Posterior cingulate gyrus (tissue), 11 donors: ENCODE measurements at places on chromosomes 1 and 21.
A peak's percentile ranks its signal among the peaks of the same experiment; 100 is the strongest.

DNA sequence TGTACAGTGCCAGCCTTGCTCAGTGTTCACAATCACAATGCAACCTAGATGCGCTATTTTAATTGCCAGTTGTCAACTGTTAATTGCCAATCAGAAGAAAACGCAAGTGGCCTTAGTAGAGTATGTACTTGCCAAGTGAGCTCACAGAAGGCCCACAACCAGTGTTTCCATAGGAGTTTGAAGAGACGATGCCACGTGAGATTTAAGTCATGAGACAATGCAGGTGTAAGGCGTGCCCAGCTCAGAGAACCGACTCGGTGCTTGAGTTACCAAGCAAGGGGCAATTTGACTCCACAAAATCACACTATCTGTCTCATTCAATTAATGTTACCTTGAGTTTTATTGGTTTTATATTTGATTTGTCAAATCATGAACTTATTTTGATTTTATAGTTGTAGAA is 65.6 kb downstream of the TEX35 start:
- DNase-seq, result no peak

GRCh38 chr1:152481869-152482664 is 28.5 kb upstream of the LCE5A start:
- DNase-seq, result no peak

DNA sequence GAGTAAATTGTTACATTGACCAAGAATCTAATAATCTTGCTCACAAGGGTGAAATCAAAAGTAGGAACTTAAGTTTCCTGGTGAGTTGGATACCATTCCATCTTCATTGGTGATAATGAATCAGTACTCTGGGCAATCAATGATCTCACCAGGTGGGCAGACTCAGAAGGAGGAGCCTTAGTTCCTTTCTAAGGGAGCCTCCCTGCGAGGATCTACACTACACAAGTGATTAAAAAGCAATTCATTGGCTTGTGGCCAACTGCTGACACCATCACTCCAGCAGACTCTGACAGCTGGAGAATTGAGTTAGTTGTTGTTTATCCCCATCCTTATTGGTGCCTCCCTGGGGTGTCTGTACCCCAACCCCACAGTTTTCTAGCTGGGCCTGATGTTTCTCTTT is 84.1 kb upstream of the VANGL1 start:
- no peak for DNase-seq

DNA sequence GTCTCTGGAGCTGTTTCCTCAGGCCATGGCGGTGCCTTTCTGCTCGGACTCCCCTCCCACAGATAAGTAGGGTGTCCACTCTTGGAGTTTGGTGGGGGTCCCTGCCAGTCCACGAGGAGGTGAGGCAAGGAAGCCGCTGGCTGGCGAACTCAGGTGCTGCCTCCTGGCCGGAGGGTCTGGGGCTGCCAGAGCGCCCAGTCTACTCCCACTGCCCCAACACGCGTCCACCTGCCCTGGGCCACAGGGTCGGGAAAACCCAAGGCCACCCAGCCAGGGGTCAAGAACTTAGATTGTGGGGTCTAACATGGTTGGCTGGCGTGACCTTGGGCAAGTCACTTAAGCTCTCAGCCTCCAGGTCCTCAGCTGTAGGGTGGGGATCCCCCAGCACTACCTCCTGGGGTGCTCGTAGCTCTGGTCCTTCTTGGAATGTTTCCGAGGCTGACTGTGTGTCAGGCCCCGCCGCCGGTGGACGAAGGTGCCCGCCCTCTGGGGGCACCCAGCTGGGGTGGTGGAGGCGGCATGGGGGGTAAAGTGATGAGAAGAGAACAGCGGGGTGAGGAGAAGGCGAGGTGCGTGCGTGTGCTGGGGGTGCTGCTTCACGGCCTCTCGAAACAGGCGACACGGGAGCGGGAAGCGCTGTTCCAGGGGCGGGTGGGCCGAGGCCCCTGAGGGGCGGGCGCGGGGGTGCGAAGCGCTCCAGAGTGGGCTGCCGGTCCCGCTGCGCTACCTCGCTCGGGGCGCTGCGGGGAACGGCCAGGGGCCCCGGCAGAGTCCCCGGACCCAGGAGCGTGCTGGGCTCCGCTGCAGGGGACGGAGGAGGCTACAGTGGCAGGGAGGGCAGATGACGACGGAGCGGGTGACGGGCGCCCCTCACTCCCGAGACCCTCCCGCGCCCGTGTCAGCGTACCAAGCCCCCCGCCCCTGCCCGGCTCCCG is 1.2 kb downstream of the SH2D5 start:
- DNase-seq, result no peak

- DNase-seq, result no peak
Measured at GRCh38 chr1:112511897-112512296, 3.1 kb downstream of the WNT2B start.

- no peak for DNase-seq
Measured at GRCh38 chr1:99005537-99005942, 879 bp upstream of the PLPPR5 start.

GRCh38 chr1:227219715-227220292 is 98.5 kb downstream of the CDC42BPA start:
- DNase-seq, result no peak

- no peak for DNase-seq
Measured at GRCh38 chr1:93002781-93003180, 41.5 kb upstream of the DIPK1A start.

DNA sequence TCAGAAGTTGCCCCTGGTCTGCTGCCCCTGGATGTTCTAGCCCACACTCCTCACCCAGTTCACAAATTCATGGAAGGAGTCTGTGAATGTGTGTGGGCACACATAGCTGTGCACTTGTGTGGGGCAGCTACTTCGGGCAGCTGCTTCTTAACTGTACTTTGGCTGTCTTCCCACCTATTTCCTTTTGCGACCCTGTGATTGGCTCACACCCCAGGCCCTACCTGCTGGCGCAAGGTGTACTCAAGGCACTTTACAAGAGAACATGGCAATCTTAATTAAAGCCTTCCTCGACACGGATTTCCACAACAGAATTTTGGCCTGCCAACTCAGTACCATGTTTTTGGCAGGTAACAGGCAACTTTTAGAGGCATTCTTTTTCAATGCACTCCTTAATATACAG is 86.5 kb upstream of the CTTNBP2NL start:
- DNase-seq, result no peak

- no peak for DNase-seq
Measured at GRCh38 chr1:64107118-64107519, 96.3 kb upstream of the UBE2U start.

GRCh38 chr1:34425785-34426184 is 249.1 kb downstream of the C1orf94 start:
- no peak for DNase-seq

DNA sequence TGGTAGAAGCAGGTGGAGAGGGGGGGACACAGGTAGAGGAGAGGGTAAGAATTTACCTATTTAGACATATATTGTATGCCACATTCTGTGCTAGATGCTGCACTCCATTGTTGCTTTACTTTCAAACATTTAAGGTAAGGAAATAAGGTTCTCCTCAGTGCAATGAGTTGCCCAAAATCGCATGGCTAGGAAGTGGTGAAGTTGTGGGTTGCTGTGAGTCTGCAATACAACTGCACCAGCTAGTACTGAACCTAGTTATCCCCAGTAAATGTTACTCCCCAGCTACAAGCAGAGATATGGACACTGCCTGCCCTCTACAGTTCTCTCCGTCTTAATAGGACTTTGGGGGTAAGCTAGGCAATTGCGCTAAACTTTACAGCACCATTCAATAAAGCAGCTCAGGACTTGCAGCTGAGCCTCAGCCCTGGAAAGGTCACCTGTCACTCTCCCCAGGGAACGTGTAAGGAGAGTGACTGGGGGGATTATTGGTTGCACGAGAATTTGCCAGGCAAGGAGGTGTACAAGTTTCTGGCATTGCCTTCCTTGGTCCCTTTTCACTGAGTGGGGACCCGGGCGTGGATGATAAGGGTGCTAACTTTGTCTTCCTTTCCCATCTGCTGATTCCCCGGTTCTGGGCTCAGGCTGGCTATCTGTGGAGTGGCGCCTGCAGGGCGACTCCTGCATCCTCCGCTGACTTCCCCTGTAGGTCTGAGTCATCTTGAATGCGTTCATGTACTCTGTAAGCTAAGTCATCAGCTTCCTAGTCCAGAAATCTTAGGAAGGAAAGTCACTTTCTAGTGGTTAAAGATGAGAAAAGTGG is 71.3 kb upstream of the CNTN2 start:
- no peak for DNase-seq

DNA sequence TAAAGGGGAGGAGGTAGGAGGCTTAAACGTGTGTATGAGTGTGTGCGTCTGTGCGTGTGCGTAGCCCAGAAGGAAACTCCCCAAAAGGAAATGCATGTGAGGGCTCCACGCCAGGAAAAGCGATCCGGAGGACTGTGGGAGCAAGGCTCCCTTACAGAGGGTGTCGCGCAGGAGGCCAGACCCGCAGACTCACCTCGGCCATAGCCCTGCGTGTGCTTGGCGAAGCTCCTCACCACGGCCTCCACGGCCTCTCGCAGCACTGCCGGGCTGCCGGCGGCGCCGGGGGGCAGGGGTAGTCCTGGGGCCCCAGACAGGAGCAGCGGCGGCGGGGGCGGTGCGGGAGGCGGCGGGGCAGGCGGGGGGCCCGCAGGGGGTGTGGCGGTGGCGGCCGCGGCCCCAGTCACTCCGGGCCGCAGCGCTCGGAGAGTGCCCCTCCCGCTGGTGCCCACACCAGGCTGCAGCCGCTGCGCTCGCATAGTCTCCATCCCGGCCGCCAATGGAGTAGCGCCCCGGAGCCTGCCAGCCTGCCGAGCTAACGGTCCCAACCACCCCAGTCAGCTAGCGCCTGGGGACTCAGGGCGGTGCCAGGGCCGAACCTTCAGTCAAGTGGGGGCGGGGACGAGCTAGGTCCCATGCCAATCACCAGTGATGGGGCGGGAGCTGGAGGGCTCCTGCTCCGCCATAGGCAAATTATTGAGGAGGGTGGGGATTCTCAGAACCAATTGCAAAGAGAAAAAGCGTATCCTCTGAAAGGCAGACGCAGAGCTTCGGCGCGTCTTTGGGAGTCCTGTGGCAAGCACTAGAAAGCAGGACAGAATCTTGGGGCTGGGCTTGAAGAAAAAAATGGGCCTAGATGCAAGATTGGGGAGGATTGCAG is at the start of gene LIX1L:
LIX1L (minus strand) TSS at position 575 of the 877 bp plus-strand sequence; CDS start at position 485, 90 bp downstream.
- peak; percentile 98 for DNase-seq

- no peak for DNase-seq
Measured at GRCh38 chr1:201637282-201638079, 98.6 kb downstream of the NAV1 start.

GRCh38 chr1:81305997-81306452 is 494.7 kb upstream of the ADGRL2 start:
- DNase-seq, result peak; percentile 3

- no peak for DNase-seq
Measured at GRCh38 chr1:13908128-13908527, 208.1 kb downstream of the PRDM2 start.

DNA sequence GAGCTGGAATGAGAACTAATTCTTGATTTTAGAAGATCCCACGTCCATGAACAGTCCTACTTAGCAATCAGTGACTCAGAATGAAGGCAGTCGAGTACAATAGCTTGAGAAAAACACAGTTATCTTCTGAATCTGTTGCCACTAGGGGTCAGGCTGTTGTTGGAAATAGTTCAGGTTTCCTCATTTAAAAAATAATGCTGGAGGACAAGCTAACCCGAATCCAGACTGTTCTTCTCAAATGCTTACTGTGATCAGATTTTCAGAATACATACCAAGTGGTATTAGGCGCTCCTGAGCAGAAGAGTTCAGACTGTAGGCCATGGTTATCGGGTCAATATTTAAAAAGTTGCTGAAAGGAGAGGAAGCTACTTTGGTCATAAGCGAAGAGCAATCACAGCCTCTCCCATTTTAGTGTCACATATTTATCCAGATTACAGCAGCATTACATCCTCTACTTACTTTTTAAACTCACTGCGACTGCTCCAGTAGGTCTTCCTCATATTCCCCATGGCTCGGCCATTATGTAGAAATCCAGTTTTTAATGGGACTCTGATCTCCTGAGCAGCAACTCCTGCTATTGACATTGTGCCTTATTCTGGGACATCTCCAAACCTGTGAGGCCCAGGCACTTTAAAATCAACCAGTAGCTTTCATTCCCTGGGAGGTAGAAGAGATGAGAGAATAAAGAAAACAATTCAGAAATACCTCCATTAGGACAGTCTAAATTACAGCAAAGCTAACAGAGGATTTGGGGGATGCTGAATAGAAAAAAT is 10.9 kb downstream of the ERRFI1 start:
- no peak for DNase-seq

GRCh38 chr1:55322842-55323241 is 107.7 kb upstream of the USP24 start:
- DNase-seq, result no peak

GRCh38 chr21:32414579-32415358 is 2.3 kb downstream of the EVA1C start:
- DNase-seq, result peak; percentile 45

GRCh38 chr1:159005676-159006075 is 4.0 kb upstream of the IFI16 start:
- no peak for DNase-seq

- no peak for DNase-seq
Measured at GRCh38 chr1:106222403-106222802, 834.1 kb upstream of the PRMT6 start.

GRCh38 chr21:40282912-40283886 is 416.0 kb downstream of the PCP4 start:
- DNase-seq, result no peak

GRCh38 chr1:4428711-4429110 is 225.7 kb upstream of the AJAP1 start:
- DNase-seq, result no peak

GRCh38 chr1:41975850-41976569 is 57.3 kb upstream of the HIVEP3 start:
- DNase-seq, result no peak

DNA sequence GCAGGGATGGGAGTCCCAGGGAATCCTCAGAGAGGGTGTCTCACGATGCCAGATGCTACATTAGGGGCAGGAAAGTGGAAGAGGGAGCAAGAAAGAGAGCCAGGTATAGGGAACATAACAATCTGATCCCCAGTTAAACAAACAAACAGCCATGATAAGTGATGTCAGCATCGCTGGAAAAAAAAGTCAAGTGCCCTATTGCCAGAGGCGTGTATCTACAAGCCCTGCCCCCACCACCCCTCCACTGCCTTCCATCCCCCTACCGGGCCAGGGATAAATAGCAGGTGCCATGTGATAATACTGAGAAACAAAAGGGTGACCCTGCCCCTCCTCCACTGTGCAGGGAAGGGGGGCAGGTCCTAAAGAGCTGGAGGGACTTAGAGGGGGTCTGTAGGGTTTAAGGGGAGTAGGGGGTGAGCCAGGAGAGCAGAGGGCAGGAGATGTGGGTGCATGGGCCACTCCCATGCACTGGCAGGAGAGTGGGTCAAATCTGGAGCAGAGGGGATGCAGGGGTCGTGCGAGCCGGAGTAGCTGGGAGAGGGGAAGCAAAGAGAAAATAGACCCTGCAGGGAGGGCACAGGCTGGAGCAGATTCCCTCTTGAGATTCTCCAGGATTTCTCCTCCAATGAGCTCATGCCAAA is 3.4 kb downstream of the SLC26A9 start:
- no peak for DNase-seq

DNA sequence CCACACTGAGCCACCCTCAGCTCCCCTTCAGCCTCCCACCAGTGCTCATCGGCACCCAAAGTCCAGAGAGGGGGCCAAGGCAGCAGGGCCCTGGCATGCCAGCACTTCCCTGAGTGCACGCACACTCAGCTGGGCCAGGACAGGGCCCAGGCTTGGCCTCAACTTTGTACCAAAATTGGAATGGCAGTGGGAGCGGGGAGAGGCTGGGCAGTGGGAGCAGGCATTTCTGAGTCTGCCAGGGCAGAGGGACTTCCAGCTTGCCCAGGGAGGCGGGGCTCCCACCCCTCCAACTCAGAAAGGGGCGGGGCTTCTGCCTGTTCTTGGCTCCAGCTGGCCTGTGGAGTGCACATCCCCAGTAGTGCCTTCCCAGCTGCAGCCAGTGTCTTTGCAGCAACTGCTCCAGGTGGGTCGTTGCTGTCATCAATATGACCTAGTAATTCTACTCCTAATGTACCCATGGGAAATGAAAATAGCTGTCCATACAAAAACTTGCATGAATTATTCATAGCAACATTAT is 10.3 kb upstream of the SNX7 start:
- DNase-seq, result no peak
